Activated CD4-positive, alpha-beta T cell treated with anti-CD3 and anti-CD28 coated beads for 24 hours (primary cell): ENCODE measurements at places on chromosomes 5 and 9.

- no peak for DNase-seq
These were observed 25.3 kb downstream of the ZDHHC11B start for GRCh38 chr5:759111-759751.

DNA sequence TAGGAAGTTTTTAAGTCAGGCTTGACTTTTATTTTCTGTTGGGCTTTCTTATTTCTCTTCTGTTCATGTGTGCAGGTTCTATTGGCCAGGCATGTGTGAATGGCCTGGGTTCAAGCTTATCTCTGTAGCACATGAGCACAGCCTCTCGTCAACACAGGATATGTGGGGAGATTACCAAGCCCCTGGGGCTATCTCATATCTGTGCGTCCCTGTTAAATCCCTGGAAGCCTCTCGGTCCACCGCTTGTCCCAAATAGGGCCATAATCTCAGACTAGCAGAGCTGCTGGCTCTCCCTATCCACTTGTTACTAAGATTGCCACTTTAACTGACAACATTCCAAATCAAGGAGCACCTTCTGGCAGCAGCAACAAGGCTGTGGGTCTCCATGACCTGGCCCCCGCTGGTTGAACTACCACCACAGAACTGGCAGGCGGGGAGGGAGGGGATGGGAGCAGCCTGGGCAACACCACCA is 28.4 kb upstream of the EBF1 start:
- DNase-seq: no peak

GRCh38 chr5:132877938-132878337 is 4.5 kb downstream of the LEAP2 start:
- DNase-seq: no peak

DNA sequence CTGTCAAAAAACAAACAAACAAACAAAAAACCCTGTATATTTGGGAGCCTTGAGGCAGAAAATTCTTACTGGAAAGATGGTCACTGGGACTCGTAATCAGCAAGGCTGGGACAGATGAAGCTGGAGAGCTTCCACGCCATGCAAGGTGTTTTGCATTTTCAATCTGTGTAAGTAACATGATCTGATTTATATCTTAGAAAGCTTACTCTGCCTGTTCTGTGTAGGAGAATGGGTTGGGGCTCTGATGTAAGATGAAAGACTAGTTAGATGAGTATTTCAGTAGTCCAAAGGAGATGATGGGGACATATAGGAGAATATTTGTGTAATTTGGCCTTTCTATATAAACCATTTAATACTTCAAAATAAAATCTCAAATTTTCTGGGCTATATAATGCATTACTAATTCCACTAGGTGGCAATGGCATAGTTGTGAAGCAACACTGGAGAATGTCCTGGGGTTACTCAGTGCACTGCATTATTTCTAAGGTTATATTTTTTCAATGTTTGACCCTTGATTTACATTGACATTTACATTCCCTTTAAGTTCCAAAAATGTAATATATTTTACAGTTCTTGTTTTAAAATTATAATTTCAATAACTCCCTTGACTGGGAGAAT is 21.9 kb upstream of the FSD1L start:
- no peak for DNase-seq

DNA sequence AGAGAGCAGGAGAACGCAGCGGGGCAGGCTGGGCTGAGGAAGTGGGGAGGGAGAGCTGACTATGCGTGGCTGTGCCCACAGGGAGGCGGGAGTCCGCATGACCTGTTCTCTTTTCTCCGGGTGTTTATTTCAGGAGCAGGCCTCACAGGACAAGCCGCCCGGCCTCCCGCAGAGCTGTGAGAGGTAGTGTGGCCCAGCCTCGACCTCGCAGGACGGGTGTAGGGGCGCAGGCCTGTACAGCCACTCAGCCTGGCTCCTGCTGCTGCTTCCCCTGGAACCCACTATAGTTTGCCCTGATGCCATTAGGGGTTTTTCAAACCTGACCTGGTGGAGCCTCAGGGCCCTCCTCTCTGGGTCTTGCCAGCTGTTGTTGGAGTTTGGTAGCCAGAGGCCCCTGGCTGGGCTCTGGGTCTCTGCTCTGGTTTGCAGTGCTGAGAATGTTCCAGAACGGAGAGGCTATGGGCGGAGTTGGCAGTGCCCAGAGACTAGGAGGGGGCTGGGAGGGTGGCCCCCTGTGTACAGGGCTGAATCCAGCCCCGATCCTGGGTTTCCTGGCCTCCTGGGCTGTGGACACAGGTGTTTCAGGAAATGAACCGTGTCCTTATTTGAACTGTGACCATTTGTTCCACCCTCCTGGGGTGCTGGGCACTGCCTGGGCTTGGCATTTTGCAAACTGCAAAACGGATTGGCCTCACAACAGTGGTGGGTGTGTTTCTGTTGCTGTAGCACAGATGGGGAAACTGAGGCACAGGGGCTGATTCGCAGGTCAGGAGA is 78.8 kb downstream of the WNK2 start:
- no peak for DNase-seq

DNA sequence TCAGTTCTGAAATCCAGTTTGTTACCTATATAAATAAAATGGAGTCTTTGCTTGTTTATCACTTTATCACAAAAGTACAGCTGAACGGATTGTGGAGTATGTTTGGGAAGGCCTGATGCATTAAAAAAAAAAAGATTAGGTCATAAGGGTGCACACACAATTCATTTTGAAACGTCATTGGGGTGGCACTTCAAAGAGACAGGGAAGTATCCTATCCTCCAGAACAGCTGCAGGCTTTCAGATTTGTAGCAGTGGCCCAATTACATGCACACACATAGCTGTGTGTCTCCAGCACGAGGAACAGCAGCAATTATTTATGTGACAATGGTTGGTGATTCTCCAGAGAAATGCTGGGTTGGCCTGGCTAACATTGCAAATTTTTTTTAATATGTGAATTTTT is 46.8 kb upstream of the FER start:
- no peak for DNase-seq

GRCh38 chr9:73816905-73817304 is 665.2 kb downstream of the ANXA1 start:
- no peak for DNase-seq

GRCh38 chr9:118364266-118365106 is 660.3 kb downstream of the TLR4 start:
- no peak for DNase-seq

- no peak for DNase-seq
These were observed 22.2 kb downstream of the CACNA1B start for GRCh38 chr9:137899551-137900360.

DNA sequence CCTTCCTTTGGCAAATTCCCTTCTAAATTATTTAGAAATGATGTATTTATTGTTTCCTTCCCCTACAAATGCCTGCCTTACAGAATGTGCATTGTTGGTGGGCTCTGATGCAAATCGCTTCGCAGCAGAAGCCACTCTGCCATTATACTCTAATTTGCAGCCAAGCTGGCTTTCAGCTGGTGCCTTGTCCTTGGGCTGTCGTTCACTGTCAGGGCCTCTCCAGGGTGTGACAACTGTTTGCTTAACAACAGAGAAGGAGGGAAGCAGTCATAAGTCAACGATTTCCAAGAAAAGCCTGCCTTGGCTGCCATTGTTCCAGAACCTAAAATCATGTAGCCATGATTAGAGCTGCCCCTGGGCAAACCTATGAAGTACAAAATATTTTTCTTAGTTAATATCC is 260.1 kb upstream of the RGMB start:
- DNase-seq: no peak

GRCh38 chr5:151223447-151224264 is at the start of gene CCDC69:
CCDC69 (minus strand) TSS chr5:151224092; CDS start chr5:151223970, 122 bp downstream.
- no peak for DNase-seq

GRCh38 chr9:2241836-2242741 is 226.9 kb downstream of the SMARCA2 start:
- DNase-seq: peak; percentile 48

DNA sequence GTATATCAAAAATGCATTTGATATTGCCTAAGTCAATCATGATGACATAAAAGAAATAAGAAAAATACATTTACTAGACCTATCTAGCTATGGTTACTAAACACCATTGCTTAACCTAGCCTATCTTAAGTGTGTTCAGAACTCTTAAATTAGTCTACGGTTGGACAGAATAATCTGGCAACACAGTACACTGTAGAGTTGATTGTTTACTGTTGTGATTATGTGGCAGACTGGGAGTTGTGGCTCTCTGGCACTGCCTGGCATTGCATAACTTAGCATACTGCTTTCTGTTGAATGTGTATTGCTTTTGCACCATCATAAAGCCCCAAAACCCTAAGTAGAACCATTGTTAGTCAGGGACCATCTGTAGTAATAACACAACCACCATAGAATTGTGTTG is 21.2 kb upstream of the ZFAND5 start:
- no peak for DNase-seq

DNA sequence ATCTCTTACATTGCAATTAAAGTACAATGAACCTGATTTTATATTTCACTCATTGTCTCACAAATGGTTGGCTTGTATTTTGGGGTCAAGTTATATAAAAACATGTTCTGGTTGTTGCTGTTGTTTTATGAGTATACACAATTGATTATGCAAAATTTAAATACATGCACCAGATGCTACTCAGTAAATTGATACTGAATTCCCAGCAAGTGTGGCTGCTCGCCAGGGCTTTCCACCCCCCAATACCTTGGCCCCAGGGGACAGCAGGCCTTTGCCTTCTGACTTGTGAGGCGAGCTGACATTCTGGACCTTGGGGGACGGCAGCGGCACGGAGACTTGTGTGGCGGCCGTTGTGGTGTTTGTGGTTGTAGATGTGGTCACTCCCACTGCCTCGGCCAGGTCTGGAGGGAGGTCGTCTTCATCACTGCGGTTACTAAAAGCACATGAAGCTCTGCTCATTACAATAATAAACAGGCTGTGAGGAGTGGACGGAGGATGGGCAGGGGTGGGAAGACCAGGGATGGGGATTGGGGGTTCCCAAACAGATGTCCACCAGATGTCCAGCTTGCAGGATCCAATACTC is 27.0 kb upstream of the FRRS1L start:
- no peak for DNase-seq

GRCh38 chr5:146718609-146719008 is 159.9 kb downstream of the PPP2R2B start:
- DNase-seq: no peak

DNA sequence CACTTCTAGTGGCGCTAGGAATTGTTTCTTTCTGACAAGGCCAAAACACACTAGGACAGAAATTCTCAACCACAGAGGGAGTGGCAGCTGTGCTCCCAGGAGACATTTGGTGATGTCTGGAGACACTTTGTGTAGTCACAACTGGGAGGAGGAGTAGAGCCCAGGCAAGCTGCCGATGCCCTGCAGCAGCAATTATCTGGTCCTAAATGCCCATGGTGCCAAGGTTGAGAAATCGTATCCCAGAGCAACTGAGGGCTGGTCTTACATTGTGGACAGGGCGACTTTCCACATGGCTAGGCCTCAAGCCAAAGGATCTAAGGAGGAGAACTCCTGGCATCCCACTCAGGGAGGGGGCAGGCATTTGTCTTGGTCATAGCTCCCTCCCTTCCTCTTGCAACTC is 259.9 kb downstream of the GADD45G start:
- DNase-seq: no peak

DNA sequence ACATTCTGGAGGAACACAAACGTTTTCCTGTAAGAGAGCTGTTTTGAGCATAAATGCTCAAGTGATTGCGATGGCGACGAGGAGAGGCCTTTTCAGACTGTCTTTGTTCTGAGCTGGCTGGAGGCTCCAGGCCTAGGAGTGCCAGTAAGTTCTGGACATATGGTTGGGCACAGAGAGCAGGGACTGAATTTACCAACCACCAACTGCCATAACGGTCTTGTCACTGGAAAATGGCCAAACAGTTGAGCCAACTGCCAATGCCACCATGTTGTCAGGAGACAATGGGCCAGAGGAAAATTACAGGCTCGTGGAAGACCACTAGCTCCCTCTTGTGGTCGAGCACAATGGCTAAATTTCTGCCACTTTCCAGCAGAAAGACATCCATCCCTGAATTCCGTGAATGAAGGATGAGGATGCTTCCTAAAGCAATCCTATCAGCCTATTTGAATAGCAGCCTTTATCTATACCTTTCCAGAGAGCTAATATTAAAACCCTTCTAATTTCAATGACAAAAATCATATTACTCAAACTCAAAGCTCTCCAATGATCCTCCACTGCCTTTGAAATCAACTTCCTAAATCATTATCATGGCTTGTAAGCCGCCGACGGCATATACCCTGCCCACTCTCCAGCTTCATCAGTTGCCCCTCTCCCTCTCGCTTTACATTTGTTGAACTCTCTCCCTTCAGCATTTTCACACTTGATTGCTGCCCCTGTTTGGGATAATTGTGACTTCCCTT is 66.9 kb upstream of the GLIS3 start:
- no peak for DNase-seq

DNA sequence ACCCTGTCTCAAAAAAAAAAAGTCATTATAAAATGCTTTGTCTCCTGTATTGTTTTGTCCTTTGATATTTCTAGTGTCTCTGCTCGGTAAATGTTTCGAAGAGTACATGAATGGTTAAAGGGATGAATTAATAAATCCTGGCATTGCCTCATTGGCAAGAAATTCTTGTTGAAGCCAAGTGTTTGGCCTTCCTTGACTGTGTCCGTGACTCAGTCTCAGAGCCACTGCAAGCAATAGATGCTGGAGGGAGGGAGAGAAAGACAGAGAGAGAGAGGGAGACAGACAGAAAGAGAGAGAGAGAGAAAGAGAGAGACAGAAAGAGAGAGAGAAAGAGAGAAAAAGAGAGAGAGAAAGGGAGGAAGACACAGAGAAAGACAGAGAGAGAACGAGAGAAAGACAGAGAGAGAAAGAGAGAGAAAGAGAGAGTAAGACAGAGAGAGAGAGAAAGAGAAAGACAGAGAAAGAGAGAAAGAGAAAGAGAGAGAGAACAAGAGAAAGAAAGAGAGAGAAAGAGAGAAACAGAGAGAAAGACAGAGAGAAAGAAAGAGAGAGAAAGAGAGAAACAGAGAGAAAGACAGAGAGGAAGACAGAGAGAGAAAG is 72.5 kb upstream of the RXRA start:
- no peak for DNase-seq

DNA sequence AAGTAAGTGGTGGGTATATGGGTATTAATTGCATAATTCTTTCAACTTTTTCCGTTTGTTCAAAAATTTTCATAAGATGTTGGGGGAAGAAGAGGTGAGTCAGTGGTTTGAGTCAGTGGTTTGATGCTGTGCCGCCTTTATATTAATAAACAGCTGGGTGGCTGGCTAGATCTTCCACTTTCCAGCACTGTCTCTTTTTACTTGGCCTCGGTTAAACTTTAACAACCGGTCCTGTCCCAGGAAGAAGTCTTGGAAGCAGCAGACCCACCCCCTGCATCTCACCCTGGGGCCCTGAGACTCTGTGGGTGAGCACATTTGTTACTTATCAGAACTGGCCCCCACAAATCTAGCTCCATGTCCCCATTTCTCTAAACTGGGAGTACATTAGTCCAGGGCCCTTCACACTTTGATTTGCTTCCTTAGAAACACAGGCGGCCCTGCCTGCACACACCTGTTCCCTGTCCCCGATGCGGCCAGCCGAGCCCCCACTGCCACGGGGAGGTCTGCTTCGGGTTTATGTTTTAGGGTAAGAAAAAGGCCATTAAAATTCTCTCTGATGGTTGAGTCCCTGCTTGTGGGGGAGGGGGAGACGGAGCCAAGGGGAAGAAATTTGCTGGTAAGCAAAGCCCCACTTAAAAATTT is 90.7 kb downstream of the PTCH1 start:
- DNase-seq: no peak
